Endodermal cell (in vitro differentiated cells): ENCODE measurements at places on chromosomes 12 and 14. TPM values are rescaled to one million over a fixed set of nuclear protein-coding genes. Genes with fewer than 3 reads are reported as not detected.
A peak's percentile ranks its signal among the peaks of the same experiment; 100 is the strongest.

GRCh38 chr12:124404162-124404784 lies 109.4 kb downstream of the RFLNA start:
- no peak for DNase-seq

DNA sequence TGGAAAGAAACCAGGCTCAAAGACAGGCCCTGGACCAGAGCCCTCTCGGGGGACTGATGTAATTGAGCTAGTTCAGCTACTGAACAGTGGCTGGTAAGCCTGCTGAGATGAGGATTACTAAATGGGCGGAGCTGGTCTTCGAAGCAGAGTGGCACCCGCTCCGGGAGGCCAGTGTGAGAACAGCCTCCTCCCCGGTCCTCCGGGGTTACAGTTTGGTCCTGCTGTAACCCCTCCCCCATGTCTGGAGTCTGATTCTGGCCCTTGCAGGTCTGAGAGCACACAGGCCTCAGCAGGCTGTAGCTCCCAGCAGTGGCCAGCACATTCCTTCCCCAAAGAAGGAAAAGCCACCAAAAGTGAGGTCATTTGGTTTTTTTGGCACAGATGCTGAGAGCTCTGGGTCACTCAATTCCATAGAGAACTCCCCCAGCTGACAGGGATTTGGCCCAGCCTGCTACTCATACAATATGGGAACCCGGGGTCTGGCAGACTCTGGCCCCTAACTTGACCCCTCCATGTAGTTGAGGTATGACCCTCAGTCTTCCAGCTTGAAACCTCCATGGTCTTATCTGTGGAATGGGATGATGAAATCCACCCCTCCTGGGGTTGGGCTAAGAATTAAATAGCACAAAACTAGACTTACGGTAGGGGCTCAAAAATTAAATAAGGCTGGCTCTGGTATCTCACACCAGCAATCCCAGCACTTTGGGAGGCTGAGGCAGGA lies 39.0 kb downstream of the ACTN1 start:
- peak; percentile 87 for DNase-seq

DNA sequence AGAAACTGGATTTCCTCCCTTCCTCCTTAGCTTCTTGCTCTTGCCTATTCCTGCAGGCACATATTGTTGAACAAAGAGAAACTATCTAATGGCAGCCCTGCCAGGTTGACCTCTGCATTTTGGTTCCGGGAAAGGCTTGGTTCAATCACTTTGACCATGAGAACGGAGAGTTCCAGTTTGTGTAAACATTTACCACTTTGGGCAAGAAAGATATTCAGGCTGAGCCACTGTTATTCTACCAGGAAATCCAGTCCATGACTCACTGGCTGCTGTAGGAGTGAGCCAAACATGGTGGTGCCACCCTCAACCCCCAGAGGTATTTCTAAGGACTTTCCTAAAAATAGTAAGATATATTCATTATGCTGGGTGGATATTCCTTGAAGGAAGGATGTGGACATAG lies 242.2 kb upstream of the OR4E1 start:
- no peak for DNase-seq

DNA sequence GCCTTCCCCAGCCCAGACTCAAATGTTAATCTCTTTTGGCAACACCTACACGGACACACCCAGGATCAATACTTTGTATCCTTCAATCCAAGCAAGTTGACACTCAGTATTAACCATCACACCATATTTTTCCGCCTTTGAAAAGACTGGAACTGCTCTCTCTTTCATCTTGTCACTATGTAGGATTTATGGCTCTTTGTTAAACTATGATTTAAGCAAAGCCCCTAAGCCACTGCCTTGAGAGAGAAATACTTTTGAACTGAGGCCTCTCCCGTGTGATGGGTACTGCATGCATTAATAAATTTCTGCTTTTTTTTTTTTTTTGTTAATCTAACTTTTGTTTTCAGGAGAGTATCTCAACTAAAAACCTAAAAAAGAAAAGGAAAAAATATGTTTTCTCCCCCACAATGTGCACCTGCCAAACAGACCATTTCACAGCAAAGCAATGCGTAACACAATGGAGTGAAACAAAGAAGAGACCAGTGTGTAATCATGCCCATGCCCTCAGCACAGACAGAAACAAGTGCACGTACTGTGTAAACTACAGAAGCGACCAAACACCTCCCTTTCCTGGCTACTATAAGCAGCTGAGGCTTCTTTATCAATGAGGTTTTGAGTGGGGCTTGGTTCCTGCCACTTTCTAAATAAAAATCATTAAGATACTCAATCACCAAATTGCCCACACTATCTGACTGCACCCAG lies 28.3 kb upstream of the ETFBKMT start:
- DNase-seq = no peak

- DNase-seq = no peak
Observed at GRCh38 chr14:93803408-93804318, 15.4 kb upstream of the PRIMA1 start.

DNA sequence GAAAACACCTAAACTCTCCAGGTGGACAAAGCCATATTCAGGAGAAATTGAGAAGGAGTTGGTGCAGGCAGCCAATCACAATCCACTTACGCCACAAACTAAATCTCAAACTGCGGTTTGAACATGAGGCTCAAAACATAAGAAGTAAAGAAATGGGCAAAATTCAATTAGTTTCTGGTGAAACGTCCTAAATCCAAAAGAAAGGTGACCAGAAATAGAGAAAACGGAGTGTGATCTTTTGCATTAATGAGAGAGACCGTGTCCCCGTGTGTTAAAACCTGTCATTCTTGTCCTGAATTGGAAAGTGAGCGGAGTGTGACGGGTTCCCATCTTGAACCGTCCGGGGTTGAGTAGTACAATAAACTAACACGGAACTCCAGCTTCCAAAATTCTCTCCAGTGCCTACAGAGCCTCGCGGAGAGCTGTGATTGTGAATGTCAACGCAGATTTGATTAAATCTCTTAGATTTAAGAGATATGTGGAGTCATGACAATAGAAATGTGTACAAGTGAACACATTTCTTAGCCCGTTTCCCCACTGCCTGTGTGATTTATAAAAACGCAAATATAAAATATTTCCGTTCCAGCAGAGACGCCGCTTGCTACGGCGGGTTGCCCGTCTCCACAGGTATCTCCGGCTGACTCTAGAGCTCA lies 595 bp upstream of the METAP2 start:
- no peak for DNase-seq

GRCh38 chr12:84804691-84805473 lies 107.7 kb downstream of the SLC6A15 start:
- no peak for DNase-seq

GRCh38 chr14:83291714-83292113 lies 1758.1 kb upstream of the SEL1L start:
- no peak for DNase-seq

- no peak for DNase-seq
Observed at GRCh38 chr12:109879351-109880042, 844 bp downstream of the GLTP start.

GRCh38 chr12:82329508-82329907 lies 28.7 kb downstream of the CCDC59 start:
- DNase-seq = no peak

DNA sequence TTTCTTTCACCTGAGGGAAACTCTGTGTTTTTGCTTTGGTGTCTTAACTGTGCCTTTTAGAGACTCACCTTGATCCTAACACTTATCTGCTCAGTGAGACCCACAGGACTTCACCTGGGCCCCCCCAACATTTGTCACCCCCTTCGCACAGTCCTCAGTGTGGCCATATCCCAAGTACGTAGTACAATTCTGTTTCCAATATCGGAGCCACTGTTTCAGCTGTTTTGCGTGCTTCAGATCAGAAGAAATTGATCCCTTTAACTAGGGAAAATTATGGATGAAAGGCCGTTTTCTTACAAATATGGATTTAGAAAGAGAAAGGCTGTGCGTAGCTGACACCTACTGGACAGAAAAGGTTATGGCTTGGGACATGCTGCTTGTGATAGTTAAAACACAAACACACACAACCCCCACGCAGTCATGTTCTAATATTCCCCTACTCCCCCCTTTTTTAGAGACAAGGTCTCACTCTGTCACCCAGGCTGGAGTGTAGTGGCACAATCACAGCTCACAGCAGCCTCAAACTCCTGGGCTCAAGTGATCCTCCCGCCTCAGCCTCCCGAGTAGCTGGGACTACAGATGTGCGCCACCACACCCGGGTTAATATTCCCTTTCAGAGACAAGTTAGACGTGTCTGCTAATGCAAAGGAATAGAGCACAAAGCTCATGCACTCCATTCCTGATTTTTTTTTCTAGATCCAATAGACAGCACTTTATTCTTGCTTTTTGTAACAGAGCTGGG lies 3.6 kb upstream of the SLC7A8 start:
- peak; percentile 65 for DNase-seq

GRCh38 chr12:42360747-42361403 lies 34.9 kb downstream of the PPHLN1 start:
- no peak for DNase-seq

GRCh38 chr12:55965941-55966407 lies at the start of gene PMEL:
Gene PMEL (minus strand): TSS chr12:55966042. CDS start chr12:55966011, 31 bp downstream.
- DNase-seq = peak; percentile 79

DNA sequence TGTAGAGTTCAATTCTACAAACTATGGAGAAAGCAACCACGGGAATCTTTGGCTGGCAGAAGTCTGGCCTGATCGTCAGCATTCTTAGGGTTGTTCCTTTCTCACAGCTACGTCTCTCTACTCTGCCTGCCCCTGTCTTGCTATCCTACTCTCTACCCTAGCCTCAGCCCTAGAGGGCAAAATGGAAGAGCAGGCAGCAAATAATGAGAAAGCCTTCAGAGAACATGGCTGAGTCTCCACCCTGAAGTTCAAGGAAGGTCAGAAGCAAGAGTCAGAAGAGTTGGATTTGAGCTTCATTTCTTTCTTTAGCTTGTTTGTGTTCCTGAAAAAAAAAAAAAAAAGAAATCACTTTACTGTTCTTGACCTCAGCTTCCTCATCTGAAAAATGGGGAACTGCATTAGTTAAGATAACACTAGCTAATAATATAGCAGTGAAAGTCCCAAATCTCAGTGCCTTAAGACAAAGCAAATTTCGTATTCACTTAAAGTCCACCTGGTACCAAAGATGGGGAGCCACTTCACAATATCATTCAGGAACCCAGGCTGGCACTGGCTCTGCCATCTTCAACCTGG lies 50.2 kb upstream of the CCND2 start:
- DNase-seq = no peak

WNT1 gene
- total RNA-seq = not detected in 3 replicates

MSI1 gene
- 92.8 to 104 TPM (median 104 TPM) in 3 replicates for total RNA-seq

STON2 gene
- 17.6 to 37.2 TPM (median 36.1 TPM) in 3 replicates for total RNA-seq

ASCL1 gene
- total RNA-seq = not detected in 3 replicates

HCAR3 gene
- not detected in 3 replicates for total RNA-seq

GAS2L3 gene
- total RNA-seq = 13.4 and 13.5 TPM in 2 replicates

VRTN gene
- total RNA-seq = 96.3 and 108 TPM in 2 replicates

SLCO1B3 gene
- total RNA-seq = not detected in 3 replicates

OAS3 gene
- total RNA-seq = 0.12 to 0.69 TPM (median 0.64 TPM) in 3 replicates

CCDC91 gene
- total RNA-seq = 16.2 to 25.3 TPM (median 23.7 TPM) in 3 replicates
